Kidney (tissue), 22 donors: ENCODE measurements at places on chromosomes 5 and 9. TPM values are rescaled to one million over a fixed set of nuclear protein-coding genes. Genes with fewer than 3 reads are reported as not detected.

GRCh38 chr5:102910240-102911226 lies 155.4 kb downstream of the PAM start:
- H3K4me1 ChIP-seq: no peaks in the 10 kb centered on the region
- no peak overlapping the region for H3K27ac ChIP-seq

- no peaks in the 10 kb centered on the region for H3K27me3 ChIP-seq
- DNase-seq: no peak
- H3K36me3 ChIP-seq: no peaks in the 10 kb centered on the region
Measured at GRCh38 chr9:136614967-136615623, 47.6 kb upstream of the EGFL7 start.

DNA sequence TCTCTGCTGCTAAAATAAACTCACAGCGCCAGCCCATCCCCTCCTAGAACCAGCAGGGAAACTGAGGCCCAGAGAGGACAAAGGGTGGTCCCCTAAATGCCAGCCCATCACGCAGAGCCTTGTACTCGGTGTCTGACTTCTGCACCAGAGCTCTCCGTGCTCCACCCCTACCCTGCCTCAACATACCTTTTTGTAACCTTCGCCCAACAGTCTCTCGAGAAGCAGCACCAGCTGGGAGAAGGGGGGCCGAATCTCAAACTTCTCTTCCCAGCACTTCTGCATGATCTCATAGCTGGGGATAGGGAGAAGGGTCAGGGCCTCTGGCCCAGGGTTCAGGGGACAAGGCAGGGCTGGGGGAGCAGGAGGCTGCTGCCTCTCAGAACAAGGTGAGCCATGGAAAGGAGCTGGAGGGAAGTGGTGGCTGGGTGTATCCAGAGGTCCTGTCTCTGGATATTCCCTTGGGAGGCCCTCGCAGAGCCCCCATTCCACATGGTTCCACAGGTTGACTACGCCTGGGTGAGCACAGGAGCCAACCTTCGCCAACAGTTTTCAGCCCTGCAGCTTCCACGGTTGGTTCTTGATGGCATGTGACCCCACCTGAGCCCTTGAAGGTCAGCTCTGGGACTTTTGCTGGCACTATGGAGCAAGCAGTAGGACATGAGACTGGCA lies 32.3 kb upstream of the CSF1R start:
- no peaks in the 10 kb centered on the region for H3K36me3 ChIP-seq
- no peak overlapping the region for H3K4me3 ChIP-seq
- no peak overlapping the region for H3K27ac ChIP-seq
- DNase-seq: no peak

- H3K4me3 ChIP-seq: no peak overlapping the region
- no peak overlapping the region for H3K27ac ChIP-seq
- H3K36me3 ChIP-seq: no peaks in the 10 kb centered on the region
- no peaks in the 10 kb centered on the region for H3K4me1 ChIP-seq
- H3K27me3 ChIP-seq: no peaks in the 10 kb centered on the region
Measured at GRCh38 chr5:86686046-86686445, 68.3 kb downstream of the COX7C start.

Gene CDKN2B-AS1
- 0.82 TPM for total RNA-seq

Gene PCDHB1
- total RNA-seq: 0.50 TPM

DNA sequence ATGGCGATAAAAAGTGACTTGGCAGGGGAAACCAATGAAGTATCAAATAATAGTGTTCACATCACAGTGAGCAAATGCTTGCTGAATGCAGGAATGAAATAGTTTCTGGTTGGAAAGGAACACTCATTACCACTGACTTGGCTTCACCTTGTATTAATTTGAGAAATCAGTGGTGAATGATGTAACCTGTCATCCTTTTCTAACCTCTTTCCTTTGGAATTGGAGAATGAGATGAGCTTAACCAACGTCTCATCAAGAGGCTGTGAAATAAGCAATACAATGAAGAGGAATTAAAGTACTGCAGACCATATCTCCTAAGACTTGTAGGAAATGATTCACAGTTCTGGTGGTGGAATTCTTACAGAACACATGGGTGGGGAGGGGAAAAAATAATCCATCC lies 192.2 kb downstream of the DMAC1 start:
- no peaks in the 10 kb centered on the region for H3K27me3 ChIP-seq
- H3K27ac ChIP-seq: no peak overlapping the region
- DNase-seq: no peak
- H3K4me1 ChIP-seq: no peaks in the 10 kb centered on the region

DNA sequence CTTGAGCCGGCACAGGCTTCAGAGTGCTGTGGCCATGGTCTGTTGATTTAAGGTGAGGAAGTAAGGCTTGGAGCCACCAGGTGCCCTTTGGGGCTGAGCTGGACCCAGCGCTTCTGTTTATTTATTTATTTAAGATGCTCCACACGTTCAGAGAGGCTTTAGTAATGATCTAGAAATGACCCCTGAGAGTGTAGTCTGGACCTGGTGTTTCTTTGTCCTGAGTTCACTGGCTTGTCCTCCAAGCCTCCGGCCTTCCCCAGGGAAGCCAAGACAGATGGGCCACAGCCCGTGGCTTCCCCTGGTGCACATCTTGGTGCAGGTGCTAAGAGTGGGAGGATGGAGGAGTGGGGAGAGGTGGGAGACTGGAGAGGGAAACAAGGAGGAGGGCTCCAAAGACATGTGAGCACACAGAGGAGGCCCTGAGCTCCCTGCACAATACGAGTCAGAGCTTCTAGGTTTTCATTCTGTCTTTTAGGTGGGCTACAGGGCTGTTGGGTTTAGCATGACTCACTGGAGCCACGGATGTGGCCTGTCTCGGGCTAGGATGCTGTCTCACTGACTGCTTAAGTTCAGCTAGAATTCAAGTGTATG lies 56.9 kb downstream of the AHRR start:
- H3K4me3 ChIP-seq: no peak overlapping the region
- no peaks in the 10 kb centered on the region for H3K36me3 ChIP-seq
- no peak for DNase-seq
- H3K27me3 ChIP-seq: no peaks in the 10 kb centered on the region
- no peak overlapping the region for H3K27ac ChIP-seq
- no peaks in the 10 kb centered on the region for H3K4me1 ChIP-seq

Gene KIF12
- total RNA-seq: 202 TPM

DNA sequence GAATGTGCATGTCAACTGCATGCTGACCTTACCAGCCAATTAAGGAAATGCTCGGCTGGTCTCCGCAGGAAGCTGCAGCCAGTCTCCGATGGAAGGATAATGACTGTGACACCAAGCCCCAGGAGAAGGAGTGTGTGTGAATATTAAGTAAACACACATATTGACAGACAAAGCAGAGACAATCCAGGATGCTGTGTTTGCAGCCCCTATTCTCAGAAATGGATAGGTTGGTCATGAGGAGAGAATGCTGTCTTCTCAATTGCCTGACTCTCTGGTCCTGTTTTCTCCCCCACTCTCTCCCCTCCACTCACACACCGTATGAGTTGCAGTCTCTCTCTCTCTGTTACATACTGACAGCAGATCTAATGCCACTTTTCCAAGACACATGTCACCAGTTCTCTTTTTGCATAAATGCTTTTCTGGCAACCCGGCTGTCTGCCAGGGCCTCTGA lies 85.7 kb downstream of the EPB41L4A start:
- no peak for DNase-seq
- no peak overlapping the region for H3K4me3 ChIP-seq
- H3K36me3 ChIP-seq: no peaks in the 10 kb centered on the region

Gene SPATA31D4
- not detected for total RNA-seq

DNA sequence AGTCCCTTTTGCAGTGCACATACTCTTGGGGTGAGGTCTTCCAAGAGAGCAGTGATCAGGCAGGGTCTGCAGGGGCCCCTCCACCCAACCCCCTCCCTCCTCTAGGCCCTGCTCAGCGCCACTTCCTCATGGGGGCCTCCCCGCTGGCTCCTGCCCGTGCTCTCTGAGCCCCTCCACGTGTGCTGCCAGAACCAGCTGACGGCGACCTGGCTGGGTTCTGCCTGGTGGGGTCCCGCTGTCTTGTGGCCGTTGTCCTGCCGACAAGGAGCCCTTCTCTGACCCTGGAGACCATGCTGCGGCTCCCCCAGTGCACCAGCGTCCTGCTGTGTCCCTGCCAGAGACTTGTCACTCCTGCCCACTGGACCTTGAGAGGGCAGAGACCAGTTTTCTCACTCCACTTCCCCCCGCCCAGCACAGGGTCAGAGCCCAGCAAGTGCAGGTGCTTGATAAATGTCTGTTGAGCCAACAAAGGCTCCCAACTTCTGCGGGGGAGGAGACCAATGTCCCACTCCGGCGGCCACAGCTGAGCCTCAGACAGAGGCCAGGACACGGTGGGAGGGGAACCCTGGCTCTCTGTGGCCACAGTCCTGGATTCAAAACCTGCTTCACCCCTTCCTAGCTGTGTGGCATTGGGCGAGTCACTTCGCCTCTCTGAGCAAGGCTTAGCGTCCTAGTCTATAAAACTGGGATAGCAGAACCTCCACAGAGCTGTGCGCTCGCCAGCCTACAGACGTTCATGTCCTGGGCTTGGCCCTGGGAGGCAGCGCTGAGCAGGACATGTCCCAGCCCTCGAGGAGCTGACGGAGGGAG lies 24.8 kb downstream of the SARDH start:
- peak; percentile 62 for DNase-seq
- H3K27me3 ChIP-seq: no peaks in the 10 kb centered on the region
- H3K27ac ChIP-seq: peak overlapping the region; percentile 43
- H3K4me1 ChIP-seq: peaks cover 23% of the 10 kb centered on the region

GRCh38 chr9:114240647-114241558 lies 82.0 kb upstream of the ORM1 start:
- no peaks in the 10 kb centered on the region for H3K27me3 ChIP-seq
- no peaks in the 10 kb centered on the region for H3K36me3 ChIP-seq
- no peaks in the 10 kb centered on the region for H3K4me1 ChIP-seq
- DNase-seq: no peak
- no peak overlapping the region for H3K4me3 ChIP-seq
- H3K27ac ChIP-seq: no peak overlapping the region

Gene SYNPO
- 87.6 TPM for total RNA-seq

DNA sequence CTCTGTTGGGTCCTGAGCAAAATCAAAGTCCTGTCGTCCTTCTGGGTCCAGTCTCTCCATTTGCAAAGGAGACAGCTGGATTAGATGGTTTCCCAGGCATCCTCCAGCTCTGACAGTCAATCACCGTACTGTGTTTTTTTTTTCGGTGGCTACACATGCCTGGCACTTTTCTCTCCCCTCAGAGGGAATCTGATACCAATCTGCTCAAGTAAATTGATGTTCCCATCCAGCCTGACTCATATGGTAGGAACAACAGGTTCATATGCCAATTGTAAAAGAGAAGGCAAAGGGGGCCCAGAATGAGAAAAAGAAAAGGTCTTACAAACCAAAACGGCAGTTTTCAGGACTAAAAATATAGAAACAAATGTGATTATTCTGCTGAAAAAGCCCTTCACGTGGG lies 1.2 kb downstream of the FBXO10 start:
- no peak overlapping the region for H3K27ac ChIP-seq
- peak overlapping the region; percentile 61 for H3K4me3 ChIP-seq
- H3K36me3 ChIP-seq: no peaks in the 10 kb centered on the region
- DNase-seq: no peak

- no peaks in the 10 kb centered on the region for H3K36me3 ChIP-seq
- no peak for DNase-seq
- no peaks in the 10 kb centered on the region for H3K27me3 ChIP-seq
- H3K4me1 ChIP-seq: no peaks in the 10 kb centered on the region
- H3K27ac ChIP-seq: no peak overlapping the region
Measured at GRCh38 chr5:33180900-33181299, 259.9 kb upstream of the TARS1 start.

DNA sequence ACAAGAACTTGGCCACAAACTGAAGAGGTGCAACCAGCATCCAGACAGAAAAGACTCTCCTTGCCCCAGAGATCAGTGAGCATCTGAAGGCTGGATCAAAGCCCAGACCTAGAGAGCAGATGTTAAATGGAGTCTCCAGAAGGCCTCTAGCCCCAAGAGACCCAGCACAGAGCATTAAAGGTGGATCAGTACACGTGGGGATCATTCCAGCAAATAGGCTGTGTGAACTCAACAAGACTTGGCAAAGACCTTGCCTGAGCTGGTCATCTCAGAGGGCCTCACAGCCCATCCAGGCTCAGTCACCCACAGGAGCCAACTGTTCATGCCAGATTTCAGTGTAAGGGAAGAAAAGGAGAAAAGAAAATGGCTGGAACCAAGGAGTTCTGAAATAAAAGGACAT lies 214.0 kb downstream of the ENC1 start:
- H3K36me3 ChIP-seq: no peaks in the 10 kb centered on the region
- DNase-seq: no peak
- H3K27ac ChIP-seq: no peak overlapping the region
- no peaks in the 10 kb centered on the region for H3K4me1 ChIP-seq
- no peak overlapping the region for H3K4me3 ChIP-seq
- no peaks in the 10 kb centered on the region for H3K27me3 ChIP-seq

Gene LCN12
- 42.9 TPM for total RNA-seq

DNA sequence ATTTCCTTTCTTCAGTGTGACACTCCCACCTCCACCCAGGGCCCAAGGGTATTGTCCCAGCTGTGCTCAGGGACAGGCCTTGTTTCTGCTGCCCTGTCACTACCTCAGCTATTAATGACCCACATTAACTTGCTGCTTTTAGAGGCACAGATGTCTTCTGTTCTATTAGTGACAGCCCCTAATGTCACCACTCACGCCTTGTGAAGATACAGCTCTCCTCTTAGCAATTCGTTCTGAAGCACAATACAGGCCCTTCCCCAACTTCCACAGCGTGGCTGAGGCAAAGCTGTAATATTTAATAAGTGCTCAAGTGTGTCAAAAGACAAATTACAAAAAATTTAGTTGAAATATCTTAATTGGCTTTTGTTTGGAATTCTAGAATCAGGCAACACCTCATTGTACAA lies 44.7 kb upstream of the HMGCS1 start:
- no peaks in the 10 kb centered on the region for H3K36me3 ChIP-seq
- no peak overlapping the region for H3K27ac ChIP-seq
- peaks cover 9% of the 10 kb centered on the region for H3K4me1 ChIP-seq
- H3K4me3 ChIP-seq: no peak overlapping the region
- DNase-seq: no peak

GRCh38 chr5:112975721-112976431 lies 722 bp upstream of the DCP2 start:
- DNase-seq: no peak
- peaks cover 6% of the 10 kb centered on the region for H3K4me1 ChIP-seq
- peak overlapping the region; percentile 90 for H3K27ac ChIP-seq
- no peaks in the 10 kb centered on the region for H3K27me3 ChIP-seq
- H3K4me3 ChIP-seq: peak overlapping the region; percentile 93

- H3K36me3 ChIP-seq: no peaks in the 10 kb centered on the region
- H3K27ac ChIP-seq: no peak overlapping the region
- no peaks in the 10 kb centered on the region for H3K4me1 ChIP-seq
- peak; percentile 43 for DNase-seq
Measured at GRCh38 chr5:5886812-5887486, 464.5 kb downstream of the ICE1 start.

Gene SLCO4C1
- 35.1 TPM for total RNA-seq

- no peak for DNase-seq
- H3K27ac ChIP-seq: no peak overlapping the region
- no peak overlapping the region for H3K4me3 ChIP-seq
- no peaks in the 10 kb centered on the region for H3K27me3 ChIP-seq
- H3K4me1 ChIP-seq: no peaks in the 10 kb centered on the region
Measured at GRCh38 chr5:158233735-158234322, 374.9 kb upstream of the CLINT1 start.

- H3K36me3 ChIP-seq: no peaks in the 10 kb centered on the region
- peaks cover 5% of the 10 kb centered on the region for H3K4me1 ChIP-seq
- no peak for DNase-seq
- H3K4me3 ChIP-seq: no peak overlapping the region
- no peak overlapping the region for H3K27ac ChIP-seq
- H3K27me3 ChIP-seq: no peaks in the 10 kb centered on the region
Measured at GRCh38 chr5:176162198-176162597, 76.0 kb upstream of the SIMC1 start.

- DNase-seq: peak; percentile 96
- H3K4me3 ChIP-seq: peak overlapping the region; percentile 1
- H3K36me3 ChIP-seq: no peaks in the 10 kb centered on the region
Measured at GRCh38 chr5:151699071-151699901, 12.6 kb upstream of the SPARC start.

Gene PITX1
- total RNA-seq: not detected

Gene OCLN
- total RNA-seq: 127 TPM

Gene TCF7
- 15.6 TPM for total RNA-seq

Gene TAS2R1
- not detected for total RNA-seq
